ENCODE measurements at places on chromosomes 16 and 17.

GRCh38 chr16:81632392-81633146 lies 146.5 kb upstream of the PLCG2 start:
- no peak for DNase-seq

DNA sequence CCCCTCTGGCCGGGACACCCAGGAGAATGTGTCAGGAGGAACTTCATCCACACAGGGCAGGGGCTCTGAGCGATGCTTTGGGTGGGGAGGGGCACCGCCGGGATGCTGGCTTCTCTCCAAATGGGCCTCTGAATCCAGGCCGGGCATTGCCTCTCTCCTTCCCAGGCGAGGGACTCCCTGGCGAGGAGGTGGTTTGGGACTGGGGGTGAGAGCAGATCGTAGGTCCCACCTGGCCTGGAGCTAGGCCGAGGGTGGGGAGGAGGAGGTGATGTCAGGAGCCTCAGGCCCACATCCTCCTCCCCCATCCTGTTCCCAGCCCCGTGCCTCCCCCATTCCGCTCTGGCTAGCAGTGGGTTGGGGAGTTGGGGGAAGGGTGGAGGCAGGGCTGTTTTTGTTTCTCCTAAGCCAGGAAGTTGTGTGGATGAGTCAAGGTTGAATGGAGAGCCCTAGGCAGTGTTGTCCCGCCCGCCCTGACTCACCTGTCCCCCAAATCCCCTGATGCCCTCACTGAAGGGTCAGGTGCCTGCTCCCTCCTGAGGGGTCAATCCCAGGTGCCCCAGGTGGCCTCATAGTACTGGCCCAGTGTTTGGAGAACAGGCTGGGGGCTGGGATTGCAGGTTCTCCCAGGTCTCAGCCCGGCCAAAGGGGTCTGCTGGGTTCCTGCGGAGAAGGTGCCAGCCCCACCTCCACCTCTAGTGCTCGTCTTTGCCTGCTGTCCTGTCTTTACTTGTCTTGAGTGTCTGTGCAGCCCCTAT lies 2.8 kb downstream of the GRB7 start:
- DNase-seq = no peak

DNA sequence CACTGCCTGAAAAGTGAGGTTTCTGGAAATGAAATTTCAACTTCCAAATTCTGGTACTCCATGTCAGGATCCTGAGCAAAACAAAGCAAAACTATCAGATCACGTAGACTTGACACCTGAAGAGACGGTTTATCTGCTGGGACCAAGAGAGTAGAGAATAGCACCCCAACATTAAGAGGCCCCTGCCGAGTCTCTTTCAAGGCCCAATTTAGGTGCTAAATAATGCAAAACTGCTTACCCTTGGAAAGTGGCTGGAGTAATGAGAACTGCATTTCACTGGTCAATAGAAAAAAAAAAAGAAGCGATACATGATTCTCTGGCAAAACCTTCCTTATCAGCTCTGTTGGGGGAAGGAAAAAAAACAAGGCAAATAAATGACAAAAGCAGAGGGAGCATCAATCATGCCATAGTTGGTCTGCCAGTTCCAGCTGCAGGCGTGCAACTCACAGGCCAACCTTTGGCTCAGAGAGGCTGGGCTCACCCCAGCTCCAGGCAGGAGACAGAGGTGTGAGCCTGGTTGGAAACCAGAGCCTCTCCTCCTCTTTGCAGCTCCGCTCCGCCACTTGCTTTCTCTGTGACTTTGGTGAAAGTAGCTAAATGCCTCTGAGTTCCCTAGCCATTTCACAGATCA lies 595.2 kb downstream of the TOX3 start:
- DNase-seq = no peak

- no peak for DNase-seq
These were observed 114.0 kb downstream of the PRKCA start for GRCh38 chr17:66416207-66416940.

DNA sequence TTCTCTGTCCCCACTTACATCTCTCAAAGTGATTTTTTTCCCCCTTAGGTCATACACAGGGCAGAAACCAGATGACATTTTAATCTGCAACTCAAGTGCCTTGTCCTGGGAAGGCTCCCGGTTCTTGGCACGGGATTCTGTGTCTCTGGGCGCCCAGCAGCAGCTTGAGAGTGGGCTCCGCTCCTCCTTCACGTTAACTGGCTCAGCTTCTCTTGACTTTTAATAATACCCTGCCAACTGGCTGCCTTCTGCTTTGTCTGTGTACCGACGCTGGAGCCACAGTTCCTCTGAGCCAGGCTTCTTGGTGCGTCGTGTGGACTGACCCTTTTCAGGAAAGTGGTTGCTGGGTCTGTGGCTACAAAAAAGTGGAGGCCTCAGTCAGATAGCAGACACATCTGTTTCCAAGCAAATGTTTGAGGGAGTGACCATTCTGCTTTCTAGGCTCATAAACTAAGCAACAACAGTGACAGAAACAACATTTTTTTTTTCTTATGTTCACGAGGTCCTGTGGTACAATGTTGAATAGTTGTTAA lies 64.9 kb downstream of the IRF8 start:
- no peak for DNase-seq

DNA sequence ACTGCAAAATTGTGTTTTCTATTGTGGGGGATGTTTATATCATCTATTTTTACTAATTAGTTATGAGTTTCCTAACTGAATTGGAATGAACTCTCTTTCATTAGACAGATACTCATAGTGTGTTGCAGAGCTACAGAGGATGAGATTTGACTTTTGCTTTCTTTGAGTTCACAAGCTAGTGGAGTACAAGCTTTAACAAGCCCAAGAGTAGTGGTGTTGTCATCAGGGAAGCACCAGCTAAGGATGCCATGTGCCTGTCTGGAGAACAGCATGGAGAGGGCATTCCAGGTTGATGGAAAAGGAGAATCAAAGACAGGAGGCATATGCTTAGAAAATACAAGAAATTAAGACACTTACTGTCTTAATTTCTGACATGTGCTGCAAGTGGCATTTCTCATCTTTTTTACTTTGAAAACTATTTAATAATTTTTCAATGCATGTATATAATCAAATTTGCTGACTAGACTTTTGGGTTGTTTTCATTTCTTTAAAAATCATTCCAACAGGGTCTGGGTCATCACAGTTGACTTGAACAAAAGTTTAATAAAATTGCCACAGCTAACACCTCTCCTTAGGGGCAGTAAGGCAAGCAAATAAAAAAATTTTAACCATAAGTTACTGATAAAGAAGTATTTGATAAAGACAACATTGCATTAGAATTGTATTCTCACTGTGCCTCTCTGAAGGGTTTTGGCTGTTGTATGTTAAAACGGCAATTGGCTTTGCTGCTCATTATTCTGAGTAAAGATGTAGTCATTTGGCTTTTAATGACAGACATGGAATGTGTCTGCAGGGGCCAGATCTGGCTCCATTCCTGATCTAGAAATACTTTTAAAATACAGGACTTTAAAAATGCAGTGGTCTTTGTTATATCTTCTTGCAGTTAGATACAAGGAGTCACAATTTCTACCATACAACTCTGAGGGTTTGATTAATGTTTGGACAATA lies 323.7 kb upstream of the CDH11 start:
- DNase-seq = no peak

DNA sequence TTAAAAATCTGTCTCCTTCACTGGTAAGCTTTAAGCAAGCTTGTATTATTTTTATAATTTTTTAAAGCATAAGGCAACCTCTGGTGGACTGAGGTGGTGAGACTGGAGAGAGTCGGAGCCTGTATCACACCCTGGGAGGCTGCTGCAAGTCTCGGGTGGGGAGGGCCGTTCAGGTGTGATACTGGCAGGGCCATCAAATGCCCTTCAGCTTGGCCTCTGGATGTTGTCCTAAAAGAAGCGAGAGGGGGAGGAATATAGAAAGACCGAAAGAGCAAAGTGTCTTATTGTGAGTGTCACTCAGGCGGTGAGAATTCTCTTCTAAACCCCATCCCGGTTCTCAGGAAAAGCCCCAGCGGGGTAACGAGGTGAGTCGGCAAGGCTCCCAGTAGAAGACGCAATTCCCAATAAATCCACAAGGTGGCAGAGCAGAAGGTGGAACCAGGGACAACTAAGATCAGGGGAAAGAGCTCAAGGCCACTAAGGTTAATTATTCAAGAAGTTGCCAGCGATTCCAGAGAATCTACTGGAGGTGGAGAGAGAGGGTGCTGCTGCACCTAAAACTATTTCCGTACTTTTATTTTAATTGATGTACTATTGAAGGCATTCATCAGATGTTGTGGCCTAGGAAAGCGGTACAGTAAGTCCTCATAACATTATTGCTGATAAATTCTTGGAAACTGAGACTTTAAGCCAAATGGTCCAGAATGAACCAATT lies 14.1 kb downstream of the C17orf67 start:
- DNase-seq = peak; percentile 51

- DNase-seq = no peak
These were observed 774.9 kb downstream of the CDH8 start for GRCh38 chr16:61261315-61261714.

GRCh38 chr16:68356249-68356918 lies 45.6 kb downstream of the PRMT7 start:
- DNase-seq = no peak

DNA sequence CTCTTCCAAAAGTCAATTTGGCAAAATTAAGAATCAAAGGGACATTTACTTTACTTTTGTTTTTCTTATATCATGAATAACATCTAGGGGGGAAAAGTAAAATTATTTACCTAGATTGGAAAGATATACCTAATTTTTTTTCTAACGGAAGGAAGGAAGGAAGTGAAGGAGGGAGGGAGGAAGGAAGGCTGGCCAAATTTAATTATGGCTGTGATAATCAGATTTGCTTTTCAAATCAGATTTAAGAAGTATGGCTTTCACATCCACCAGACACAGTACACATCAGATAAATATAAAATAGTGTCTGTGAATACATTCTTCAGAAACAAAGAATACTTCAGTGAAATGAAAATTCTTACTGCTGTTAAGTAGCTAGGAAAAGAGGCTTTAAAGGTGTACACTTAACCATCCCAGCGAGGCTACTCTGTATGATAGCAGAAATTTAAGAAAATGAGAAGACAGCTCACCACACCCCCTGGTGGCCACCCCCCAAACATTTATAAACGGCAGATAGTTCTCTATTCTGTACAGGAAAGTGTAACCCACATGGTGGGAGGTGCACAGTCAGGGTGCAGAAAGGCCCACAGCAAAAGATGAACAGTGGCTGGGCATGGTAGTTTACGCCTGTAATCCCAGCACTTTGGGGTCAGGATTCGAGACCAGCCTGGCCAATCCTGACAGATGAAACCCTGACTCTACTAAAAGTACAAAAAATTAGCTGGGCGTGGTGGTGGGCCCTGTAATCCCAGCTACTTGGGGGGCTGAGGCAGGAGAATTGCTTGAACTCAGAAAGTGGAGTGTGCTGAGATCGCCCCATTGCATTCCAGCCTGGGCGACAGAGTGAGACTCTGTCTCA lies 150.8 kb downstream of the SSH2 start:
- no peak for DNase-seq

GRCh38 chr16:57713596-57713995 lies 19.0 kb downstream of the DRC7 start:
- no peak for DNase-seq

DNA sequence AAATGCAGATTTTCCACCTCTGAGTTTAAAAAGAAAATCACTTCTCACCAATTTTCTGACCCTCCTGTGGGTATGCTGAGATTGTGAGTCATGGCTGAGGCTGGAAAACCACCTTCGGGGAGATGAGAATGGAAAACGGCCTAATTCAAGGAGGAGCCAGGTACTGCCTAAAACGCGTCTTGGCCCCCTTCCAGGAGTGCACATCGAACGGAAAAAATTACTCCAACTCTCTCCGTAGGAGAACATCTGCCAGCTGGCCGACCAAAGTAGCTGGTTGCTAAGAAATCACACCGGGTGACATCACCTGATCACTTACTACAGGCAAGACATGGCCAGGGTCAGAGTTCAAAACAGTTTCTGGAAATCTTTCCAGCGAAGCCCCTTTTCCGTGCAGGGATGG lies 107.6 kb downstream of the ZNF423 start:
- DNase-seq = no peak

DNA sequence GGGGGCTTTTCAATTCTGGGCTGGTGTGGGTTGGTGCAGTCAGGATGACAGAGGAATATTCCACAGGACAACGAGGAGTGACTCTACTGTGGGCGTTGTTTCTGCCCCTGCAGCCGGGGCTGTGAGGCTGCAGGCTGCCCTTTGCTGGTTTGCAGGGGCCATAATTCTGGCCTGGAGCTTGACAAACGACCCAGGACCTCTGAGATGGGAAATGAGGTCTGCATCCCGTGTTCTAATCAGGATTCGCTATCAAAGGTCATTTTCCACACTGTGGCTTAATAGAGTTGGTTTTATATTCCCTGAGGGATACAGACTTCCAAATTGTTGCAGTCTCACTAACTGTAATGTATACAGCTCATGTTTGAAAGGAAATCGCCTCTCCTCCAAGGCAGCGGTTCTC lies 180.9 kb downstream of the RPTOR start:
- no peak for DNase-seq

GRCh38 chr17:30021708-30022317 lies 80.4 kb downstream of the EFCAB5 start:
- DNase-seq = no peak

DNA sequence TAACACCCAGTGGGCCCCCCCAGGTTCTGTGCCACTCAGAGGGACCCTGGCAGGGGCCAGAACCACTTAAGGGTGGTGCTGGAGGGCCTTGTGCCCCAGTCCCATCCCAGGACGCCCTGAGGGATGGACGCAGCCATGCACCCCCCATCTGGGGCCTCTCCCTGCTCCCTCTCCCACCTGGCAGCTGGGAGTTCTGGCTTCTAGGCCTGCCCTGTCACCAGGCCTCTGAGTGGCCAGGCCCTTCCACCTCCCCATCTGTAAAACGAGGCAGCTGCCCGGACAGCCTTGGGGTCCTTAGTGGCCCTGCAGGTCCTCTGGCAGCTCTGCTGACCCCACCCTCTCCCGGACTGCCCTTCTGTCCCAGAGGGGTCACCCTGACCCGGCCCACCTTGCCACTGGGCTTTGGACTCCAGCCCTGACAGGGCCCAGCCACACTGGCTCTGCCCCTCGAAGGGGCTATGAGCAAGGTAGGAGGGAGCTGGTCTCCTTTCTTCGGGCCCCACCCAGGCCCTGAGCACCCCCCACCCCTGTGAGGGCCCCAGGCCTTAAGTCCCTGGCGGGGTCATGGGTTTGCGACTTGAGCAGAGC lies 12.3 kb downstream of the PAM16 start:
- no peak for DNase-seq

DNA sequence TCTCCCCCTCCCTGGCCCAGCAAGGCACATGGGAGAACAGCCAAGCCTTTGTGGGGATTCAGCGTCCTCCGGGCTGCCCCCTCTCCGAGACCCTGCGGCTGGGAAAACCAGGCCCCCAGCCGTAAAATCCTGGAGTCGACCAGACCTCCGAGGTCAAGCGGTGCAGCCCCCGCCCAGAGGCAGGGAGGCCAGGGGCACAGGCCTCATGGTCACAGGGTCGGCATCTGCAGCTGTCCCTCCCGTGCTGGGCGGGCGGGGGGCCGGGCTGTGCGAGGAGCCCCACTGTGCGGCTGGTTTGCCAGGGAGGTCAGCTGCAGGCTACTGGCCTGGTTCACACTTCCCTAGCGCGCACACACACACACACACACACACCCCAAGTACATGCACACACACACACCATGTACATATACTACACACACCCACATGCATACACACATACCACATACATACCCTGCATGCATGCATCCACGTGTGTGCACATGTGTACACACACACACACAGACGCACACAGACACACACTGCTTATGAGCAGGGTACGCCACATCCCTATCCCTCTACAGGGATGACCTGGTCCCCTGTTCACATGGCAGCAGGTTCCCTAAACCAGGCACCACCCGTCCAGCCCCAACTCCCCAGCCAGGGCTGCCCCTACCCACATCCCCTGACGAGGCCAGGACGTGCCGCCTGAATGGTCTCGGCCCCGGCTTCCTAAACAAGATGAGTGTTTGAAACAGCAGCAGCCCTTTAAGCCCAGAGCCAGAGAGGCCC lies 108.9 kb upstream of the CIBAR2 start:
- DNase-seq = no peak
